Posterior vena cava (tissue), 2 donors: ENCODE measurements at places on chromosomes 1 and 21. TPM values are rescaled to one million over a fixed set of nuclear protein-coding genes. Genes with fewer than 3 reads are reported as not detected.

Gene NHLH1
- 0.14 TPM for total RNA-seq

Gene SEMA4A
- total RNA-seq: 5.8 TPM

Gene LRRC7
- 9.5 TPM for total RNA-seq

Gene NHLH2
- total RNA-seq: not detected

Gene HES5
- 0.32 TPM for total RNA-seq

Gene MRPL24
- 60.5 TPM for total RNA-seq

Gene OR2M3
- total RNA-seq: not detected

Gene FLVCR1
- total RNA-seq: 5.9 TPM

Gene MUL1
- total RNA-seq: 20.9 TPM

Gene TCHH
- 0.23 TPM for total RNA-seq

Gene BOLA1
- total RNA-seq: 11.4 TPM

Gene FGR
- total RNA-seq: 21.9 TPM

Gene CELA3A
- 7.6 TPM for total RNA-seq

- no peak for DNase-seq
Measured at GRCh38 chr1:174988986-174989385, 10.8 kb upstream of the CACYBP start.

DNA sequence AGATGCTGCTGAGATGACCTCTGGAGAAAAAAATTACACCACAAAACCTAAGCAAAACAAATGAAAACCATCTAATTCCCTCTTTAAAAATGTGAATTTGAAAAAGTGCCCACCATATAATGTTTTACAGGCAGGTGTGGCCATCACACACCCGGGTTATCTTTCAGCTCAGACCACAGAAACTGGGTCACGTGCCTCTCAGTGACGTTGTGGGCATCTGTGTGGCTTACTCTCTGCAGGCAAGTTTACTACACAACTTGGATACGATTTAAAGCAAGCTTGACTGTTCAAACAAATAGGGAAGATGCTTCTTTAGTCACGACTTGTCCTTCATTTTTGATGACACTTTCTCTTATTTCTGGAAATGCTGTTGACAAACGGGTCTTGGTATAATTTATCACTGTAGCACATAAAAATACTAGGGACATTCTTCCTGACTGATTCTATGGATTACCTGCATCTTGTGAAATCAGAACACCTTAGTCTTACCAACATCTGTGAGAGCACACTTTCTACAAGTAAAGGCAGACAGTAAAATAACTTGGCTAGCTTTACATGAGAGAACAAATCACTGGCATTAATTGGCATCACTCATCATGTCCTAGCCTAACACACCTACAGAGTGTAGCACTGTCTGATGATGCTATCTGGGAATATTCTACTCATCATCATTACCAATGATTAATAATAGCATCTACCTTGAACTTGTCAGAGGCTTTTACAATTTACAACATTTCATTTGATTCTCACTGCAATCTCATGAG lies 89.3 kb upstream of the EDEM3 start:
- no peak for DNase-seq

GRCh38 chr1:81729818-81730217 lies 70.9 kb upstream of the ADGRL2 start:
- no peak for DNase-seq

DNA sequence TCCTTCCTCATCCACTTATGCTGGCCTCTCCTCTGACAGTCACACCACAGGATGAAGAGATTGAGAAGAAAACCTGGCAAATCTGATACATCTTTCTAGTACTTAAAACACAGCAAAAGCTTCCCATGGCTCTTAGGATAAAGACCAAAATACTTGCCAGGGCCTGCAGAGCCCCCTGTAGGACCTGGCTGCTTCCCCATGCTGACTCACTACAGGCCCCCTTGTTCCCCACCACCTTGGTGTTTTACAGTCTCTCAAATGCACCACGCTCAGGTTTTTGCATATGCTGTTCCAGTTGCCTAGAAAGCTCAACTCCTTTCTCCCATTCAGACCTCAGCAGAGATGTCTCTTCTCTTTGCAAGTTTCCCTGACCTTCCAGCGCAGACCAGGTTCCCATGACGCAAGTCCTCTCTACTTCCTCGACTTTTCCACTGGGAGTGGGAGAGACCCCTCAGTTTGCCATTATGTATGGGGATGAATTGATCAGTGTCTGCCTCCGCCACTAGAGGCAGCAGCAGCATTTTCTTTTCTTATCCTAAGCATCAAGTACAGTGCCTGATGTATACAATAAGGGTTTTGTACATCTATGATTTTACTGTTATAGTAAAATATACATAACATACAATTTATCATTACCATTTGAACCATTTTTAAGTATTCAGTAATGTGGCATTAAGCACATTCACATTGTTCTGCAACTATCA lies 113.8 kb upstream of the C8B start:
- no peak for DNase-seq

DNA sequence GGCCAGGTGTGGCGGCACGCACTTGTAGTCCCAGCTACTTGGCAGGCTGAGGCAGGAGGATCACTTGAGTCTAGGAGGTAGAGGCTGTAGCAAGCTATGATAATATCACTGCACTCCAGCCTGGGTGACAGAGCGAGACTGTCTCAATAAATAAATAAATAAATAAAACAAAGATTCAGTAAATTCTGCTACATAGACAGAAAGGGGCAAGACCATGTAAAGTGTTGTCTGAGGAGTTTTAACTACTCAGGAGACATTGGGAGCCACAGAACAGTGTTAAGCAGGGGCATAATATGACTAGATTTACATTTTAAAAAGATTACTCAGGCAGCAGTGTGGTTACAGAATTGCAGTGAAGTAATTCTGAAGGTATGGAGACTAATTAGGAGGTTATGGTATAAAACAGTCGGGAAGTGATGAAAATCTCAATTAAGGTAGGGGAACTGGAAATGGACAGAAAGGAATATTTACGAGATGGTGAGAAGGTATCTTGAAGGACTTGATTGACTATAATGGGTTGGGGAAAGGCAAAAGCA lies 94.7 kb downstream of the ATP1B1 start:
- no peak for DNase-seq

- no peak for DNase-seq
Measured at GRCh38 chr1:47587891-47588582, 150.2 kb downstream of the FOXD2 start.

GRCh38 chr1:13725714-13726175 lies 25.8 kb downstream of the PRDM2 start:
- no peak for DNase-seq

DNA sequence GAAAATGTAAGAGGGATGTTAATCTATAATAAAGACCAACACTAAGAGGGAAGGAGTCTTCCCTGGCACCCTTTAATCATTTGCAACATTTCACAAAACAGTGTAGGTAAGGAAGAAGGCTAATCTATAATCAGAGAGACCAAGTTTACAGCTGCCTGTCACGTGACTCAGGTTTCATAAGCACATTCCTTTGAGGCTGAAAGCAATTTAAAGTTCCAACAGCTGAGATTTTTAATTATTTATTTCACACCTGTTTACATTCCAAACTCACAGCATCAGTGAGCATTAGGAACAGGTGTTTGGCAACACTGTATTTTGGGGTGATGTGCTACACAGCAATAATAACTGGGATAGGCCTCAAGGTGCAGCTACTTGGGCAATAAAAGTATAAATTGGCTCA lies 75.7 kb upstream of the PGBD5 start:
- no peak for DNase-seq

- DNase-seq: no peak
Measured at GRCh38 chr1:206081856-206082255, 28.9 kb downstream of the RHEX start.

DNA sequence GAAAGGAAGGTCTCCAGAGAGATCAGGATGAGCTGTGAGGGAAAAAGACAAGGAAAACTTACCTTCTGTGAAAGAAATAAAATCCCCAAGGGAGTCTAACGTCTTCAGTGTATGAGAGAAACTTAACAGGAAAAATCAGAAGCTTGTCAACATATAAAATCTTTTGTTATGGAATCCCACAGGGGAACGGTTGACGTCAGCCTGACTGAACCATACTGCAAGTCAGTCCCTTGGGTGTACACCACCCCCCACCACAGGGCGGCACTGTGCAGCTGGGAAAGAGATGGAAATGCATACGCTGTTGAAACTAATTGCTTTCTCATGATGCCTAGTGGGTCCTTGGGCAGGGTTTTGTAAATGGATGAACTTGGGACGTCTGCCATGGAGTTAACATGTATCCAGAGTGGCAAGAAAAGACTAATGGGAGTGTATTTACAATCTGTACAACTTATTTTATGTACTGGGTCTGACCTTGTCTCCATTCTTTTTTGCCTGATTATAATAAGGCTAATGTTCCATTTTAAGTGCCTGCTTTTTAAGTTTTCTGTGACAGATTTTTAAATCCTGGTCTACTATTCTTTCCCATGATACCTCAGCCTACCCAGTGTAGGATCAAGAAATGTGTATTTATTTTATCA lies 22.7 kb downstream of the UTP25 start:
- no peak for DNase-seq

GRCh38 chr1:9542430-9542829 lies 3.2 kb downstream of the SLC25A33 start:
- no peak for DNase-seq

DNA sequence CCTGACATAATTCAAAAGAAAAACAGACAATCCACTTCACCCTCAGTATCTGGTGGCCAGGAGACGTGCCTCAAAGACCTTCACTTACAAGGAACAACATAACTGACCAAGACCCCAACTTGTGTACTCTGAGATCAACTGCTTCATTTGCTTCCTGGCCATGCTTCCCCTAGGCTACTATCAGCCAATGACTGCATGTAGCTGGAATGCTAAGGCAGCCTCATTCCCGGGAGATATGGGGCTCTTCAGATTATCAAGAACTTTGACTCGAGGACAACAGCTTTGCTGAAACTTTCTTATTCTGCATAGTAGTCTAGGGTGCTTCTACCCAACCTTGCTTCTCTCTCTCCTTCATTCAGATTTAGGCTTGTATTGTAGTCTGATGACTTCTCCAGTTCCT lies 11.7 kb upstream of the UCK2 start:
- no peak for DNase-seq

- DNase-seq: no peak
Measured at GRCh38 chr1:37290718-37291117, 183.7 kb upstream of the ZC3H12A start.

DNA sequence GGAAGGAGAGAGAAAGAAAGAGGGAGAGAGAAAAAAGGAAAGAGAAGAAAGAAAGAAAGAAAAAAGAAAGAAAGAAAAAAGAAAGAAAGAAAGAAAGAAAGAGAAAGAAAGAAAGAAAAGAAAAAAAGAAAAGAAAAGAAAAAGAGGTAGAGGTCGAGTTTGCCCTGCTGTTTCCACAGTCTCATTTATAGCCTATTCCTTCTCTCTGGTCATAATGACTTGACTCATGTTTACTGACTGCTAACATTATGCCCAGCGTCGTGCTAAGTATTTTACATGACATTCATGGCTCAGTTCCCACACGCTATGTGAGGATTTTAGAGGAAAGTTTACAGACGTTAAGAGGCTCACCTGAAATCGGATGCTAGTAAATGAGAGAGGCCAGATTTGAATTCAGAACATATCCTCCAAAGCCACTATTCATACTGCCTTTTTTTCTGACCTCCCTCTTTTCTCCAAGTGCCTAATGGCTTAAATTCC lies 263.0 kb downstream of the TNR start:
- no peak for DNase-seq

- no peak for DNase-seq
Measured at GRCh38 chr1:167439301-167439988, 78.9 kb downstream of the CD247 start.

DNA sequence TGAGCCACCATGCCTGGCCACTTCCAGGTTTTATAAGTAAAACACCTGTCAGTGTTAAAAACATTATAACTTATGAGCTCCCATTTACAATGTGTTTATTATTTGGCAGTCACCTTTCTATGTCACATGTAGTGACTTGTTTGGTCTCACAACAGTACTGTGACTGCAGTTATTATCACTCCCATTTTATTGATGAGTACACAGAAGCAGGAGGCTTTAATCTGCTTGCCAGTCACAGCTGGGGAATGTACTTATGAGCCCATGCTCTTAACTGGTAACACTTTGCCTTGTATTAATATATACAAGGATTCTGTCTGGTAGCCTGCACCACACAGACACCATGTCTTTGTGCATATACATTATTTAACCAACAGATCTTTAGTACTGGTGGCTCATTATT lies 31.1 kb upstream of the BACH1 start:
- DNase-seq: no peak

- no peak for DNase-seq
Measured at GRCh38 chr1:226684026-226684425, 55.1 kb downstream of the ITPKB start.

DNA sequence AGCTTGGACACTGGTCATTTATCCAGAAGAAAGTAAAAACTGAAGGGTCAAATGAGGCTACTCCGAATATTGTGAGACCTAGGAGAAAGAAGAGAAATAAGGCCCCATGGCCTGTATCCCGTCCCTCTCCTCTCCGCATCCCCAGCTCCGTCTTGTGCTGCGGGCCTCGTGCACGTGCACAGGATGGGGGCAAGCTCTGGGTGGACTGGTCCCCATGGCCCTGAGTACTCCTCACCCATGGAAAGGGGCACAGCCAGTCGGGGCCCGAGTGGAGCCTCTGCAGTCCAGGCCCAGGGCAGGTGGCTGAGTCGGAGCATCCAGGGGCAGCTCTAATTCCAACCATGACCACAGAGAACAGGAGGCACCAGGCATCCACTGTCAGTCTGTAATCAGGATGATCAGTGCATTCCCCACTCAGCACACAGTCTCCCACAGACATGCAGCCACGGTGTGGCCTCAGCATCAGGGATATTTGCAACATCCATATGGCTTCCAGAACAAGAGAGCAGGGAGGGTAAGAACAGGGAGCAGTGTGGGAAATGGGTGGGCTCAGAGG lies 12.5 kb upstream of the OLIG1 start:
- DNase-seq: no peak

DNA sequence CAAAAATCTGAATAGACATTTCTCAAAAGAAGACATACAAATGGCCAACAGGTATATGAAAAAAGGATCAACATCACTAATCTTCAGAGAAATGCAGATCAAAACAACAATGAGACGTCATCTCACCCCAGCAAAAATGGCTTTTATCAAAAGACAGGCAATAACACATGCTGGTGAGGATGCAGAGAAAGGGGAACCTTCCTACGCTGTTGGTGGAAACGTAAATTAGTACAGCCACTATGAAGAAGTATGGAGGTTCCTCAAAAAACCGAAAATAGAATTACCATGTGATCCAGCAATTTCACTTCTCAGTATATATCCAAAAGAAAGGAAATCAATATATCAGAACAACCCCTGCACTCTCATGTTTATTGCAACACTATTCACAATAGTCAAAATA lies 65.1 kb upstream of the ATP1B1 start:
- DNase-seq: no peak

GRCh38 chr1:175450219-175450618 lies 257.6 kb upstream of the KIAA0040 start:
- no peak for DNase-seq

- no peak for DNase-seq
Measured at GRCh38 chr1:40932006-40932405, 47.5 kb upstream of the CTPS1 start.
